Stimulated activated CD4-positive, alpha-beta T cell treated with anti-CD3 and anti-CD28 coated beads, Interleukin-4, amount 100 ng/mL, for 1 hour (primary cell): ENCODE measurements at places on chromosomes 1 and 21.
A peak's percentile ranks its signal among the peaks of the same experiment; 100 is the strongest.

- DNase-seq = no peak
Observed at GRCh38 chr1:101188331-101188730, 48.5 kb upstream of the S1PR1 start.

- DNase-seq = no peak
Observed at GRCh38 chr1:30615816-30616590, 107.4 kb downstream of the MATN1 start.

- no peak for DNase-seq
Observed at GRCh38 chr1:40796939-40797667, 13.5 kb downstream of the KCNQ4 start.

DNA sequence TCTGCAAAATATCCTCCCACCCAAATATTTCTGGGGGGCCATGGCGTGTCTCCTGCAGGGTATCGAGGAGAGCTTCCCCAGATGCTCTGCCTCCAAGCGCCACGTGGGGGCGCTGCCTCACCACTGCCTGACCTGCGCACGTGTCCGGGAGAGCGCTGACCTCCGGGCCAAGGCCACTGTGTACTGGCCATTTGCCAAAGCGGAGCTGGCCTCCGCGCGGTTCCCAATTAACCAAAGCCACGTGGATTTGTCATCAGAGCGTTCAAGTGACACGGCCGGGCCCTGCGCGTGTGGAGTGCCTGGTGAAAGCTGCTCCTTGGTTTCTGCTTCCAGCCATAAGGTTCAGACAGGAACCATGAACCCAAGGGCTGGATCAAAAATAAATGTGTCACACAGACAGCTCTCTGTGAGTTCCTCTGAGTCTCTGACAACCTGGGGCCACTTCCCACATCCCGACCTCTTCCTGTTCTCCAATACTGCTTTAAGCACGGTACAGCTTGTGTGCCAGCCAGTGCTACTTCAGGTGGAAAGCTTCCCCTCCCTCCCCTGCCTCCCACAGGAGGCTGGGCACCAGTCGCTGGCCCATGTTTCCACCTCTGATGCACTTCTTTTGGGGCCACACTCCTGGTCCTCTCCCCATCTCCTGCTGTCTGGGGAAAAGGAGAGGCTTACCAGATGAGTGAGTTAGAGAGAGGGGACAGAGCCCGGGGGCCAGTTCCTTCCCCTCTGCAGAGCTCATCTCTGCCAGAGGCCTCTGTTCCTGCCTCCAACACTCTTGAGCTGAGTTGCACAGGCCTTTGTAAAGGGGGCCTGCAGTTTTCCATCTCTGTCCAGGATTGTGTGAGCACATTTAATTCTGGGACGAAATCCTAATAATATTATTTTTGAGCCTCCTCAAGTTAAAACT, 26.1 kb downstream of the ZP4 start:
- DNase-seq = peak; percentile 2

GRCh38 chr1:55147524-55147923, 67.6 kb downstream of the USP24 start:
- no peak for DNase-seq

- DNase-seq = no peak
Observed at GRCh38 chr1:217535601-217536377, 95.1 kb downstream of the GPATCH2 start.

- DNase-seq = no peak
Observed at GRCh38 chr1:221689138-221689537, 52.8 kb downstream of the DUSP10 start.

- DNase-seq = no peak
Observed at GRCh38 chr1:24283326-24284155, 35.6 kb upstream of the GRHL3 start.

DNA sequence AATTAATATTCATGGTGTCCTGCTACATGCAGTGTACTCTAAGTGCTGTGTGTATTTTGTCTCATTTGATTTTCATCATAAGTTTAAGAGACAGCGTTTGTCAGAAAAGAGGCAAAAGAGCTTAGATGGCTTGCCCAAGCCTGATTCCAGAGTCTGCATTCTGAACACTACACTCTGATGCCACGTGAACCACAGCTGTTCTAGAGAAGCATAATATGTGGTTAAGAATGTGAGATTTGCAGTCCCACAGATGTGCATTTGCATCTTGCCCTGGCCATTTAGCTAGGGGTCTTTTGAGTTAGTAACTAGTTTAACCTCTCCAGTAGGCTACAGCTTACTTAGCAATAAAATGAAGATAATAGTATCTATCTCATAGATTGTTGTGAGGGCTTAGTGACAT, 9.2 kb upstream of the GADD45A start:
- no peak for DNase-seq

- DNase-seq = no peak
Observed at GRCh38 chr21:38264571-38264970, 7.8 kb downstream of the KCNJ15 start.

GRCh38 chr1:27099587-27100334, 55.2 kb downstream of the SLC9A1 start:
- DNase-seq = no peak

DNA sequence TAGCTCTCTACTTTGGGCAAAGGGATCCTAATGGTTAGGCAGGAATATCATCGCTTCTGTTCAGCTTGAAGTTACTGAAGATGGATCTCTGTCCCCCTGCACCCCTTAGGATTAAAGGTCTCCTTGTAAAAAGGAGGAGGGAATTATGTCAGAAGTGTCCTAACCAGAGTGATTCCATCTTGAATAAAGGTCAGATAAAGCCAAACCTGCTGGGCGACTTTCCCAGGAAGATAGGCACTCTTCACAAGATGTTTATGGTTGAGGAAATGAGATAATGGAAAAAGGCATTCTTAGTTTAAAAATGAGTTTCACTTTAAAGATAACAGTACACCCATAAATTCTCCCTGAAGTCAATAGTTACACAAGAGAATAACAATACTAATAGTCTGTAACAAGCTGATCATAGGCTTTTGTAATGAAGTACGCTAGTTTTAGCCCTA, 1.7 kb upstream of the NENF start:
- no peak for DNase-seq

DNA sequence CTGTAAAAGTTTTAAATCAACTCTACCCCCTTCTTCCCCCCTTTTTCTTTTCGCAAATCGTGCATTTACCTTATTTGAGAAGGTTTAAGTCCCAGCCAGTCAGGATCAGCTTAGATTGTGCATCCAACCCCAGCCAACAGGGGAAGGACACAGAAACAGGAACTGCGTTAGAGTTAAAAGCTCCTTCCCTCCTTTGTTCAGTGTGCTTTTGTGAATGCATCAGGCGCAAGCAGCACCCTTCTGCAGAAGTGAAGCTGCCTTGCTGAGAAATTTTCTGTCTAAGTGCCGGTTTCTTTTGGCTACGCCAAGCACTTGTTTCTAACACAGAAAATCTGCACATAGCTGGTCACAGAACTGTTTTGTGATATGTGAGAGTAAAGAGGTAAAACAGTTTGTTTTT, 56.2 kb upstream of the PRRC2C start:
- DNase-seq = no peak

GRCh38 chr1:101193733-101194169, 43.1 kb upstream of the S1PR1 start:
- no peak for DNase-seq
